ENCODE measurements at places on chromosomes 2 and 18.

GRCh38 chr2:6525475-6525964 is 340.2 kb downstream of the CMPK2 start:
- no peak for DNase-seq

DNA sequence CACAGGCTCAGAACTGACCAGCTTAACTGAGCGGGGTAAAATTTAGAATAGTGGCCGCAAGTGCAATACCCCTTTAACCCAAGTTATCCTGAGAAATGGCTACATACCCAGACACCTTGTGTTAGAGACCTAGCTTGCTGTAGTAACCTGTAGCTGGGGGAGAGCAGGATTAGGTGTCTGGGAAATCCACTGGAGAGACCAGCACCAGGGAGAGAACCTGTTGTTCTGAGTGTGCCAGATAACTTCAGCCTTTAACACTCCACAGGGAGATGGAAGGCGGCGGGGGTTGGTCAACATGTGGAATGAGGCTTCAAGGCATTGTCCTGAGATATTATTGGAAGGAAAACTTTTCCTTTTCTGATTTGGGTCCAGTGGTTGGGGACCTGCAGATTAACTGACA is 356.0 kb downstream of the PTPRM start:
- no peak for DNase-seq

DNA sequence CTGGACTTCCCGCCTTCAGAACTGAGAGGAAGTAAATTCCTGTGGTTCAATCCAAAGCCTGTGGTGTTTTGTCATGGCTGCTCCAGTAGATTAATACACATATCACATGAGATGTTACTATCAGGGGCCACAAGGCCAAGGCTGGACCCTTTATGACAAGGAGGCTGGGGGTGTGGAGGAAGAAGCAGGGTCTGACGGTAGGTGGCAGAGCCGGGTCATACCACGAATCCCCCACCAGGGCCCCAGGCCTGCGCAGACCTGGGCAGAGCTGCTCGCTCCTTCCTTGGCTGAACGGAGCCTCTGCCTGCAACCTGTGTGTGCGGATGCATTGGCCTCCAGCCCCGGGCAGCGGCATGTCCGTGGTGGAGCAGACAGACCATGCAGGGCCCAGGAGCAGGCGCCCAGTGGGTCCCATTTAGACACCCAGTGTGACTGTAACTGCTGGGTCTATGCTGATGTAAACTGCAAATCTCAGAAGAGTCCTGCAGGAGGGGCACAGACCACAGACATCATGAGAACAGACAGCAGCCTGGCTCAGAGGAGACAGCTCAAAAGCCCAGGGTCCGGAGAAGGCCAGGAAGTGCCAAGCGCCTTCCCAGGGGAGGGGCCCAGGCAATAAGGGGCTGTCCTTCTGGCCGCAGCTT is 155.2 kb downstream of the PXDN start:
- DNase-seq: no peak

DNA sequence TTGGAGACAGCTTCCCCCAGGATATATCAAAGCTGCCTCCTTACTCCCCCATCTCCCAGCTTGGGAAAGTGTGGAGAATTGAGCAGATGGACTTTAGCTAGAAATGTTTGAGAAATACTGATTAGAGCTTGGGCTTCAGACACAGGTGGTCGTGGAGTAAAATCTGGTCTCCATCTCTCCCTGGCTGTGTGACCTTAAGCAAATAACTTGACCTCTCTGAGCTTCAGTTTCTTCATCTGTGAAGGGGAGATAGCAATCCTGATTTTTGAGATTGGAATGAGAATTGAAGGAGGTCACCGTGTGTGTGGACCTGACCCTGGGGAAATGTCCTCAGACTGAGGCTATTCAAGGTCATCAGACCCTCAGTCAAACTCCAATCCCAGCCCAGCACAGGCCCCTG is 3.6 kb downstream of the GNLY start:
- no peak for DNase-seq
